ENCODE measurements at places on chromosomes 2 and 18. TPM values are rescaled to one million over a fixed set of nuclear protein-coding genes. Genes with fewer than 3 reads are reported as not detected.

Gene IKZF2
- 29.7 TPM for total RNA-seq

GRCh38 chr2:170298861-170299429, 121.0 kb downstream of the MYO3B start:
- H3K4me3 ChIP-seq, result no peak overlapping the region
- H3K4me1 ChIP-seq, result peaks cover 12% of the 10 kb centered on the region
- no peak for DNase-seq
- no peak overlapping the region for H3K27ac ChIP-seq
- H3K27me3 ChIP-seq, result peaks cover 17% of the 10 kb centered on the region

DNA sequence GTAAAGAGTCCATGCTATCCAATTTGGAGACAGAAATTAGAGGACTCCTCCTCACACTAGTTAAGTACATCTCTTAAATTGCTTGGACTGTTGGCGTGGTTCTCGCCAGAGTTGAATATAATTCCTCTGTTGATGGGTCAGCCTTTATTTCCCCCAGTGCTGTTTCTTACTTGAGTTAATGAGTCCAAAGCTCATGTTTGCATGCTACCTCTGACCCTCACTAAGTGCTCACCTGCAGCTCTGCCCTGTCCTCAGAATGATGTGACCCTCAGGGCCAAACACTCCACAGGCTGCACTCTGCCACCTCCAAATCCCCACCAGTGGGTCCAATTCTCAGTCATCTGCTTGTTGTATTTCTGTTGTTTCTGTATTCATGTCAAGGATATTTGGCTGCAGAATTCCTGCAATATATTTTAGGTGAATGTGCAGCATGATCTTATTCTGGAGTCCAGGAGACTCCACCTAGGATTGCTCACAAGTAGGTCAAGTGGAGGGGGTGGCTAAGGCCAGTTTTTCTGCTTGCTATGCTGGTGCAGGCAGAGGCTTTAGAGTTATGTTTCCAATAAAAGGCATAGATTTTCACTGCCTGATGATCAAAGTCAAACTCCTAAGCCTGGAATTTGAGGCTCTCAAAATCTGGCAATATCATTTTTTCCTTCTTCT, 37.8 kb downstream of the RDH14 start:
- H3K27me3 ChIP-seq, result peaks cover 4% of the 10 kb centered on the region
- H3K27ac ChIP-seq, result no peak overlapping the region
- H3K4me3 ChIP-seq, result no peak overlapping the region
- H3K36me3 ChIP-seq, result no peaks in the 10 kb centered on the region
- no peaks in the 10 kb centered on the region for H3K4me1 ChIP-seq

GRCh38 chr18:46099463-46099862, 1.4 kb upstream of the ATP5F1A start:
- no peak overlapping the region for H3K27ac ChIP-seq
- H3K4me1 ChIP-seq, result peaks cover 33% of the 10 kb centered on the region
- DNase-seq, result no peak
- H3K36me3 ChIP-seq, result peaks cover 18% of the 10 kb centered on the region

DNA sequence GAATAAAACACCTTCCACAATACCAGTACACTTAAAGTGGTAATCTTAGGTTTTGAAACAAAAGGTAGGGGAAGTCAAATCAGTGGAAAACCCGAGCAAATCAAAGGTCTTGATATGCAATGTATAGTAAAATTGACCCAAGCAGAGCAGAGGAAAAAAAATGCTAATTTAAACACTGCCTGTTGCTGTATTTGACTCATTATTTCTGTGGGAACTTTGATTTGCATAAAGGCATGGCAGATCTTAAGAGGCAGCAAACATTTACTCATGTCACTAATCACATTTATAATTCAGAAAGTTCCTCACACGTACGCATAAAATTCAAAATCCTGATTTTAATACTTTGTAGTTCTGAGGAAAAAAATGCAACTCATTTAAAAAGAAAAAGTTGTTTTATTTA, 64.4 kb downstream of the IKZF2 start:
- peaks cover 11% of the 10 kb centered on the region for H3K4me1 ChIP-seq
- DNase-seq, result no peak
- H3K27me3 ChIP-seq, result no peaks in the 10 kb centered on the region
- peaks cover 34% of the 10 kb centered on the region for H3K36me3 ChIP-seq
- no peak overlapping the region for H3K4me3 ChIP-seq

Gene UPP2
- not detected for total RNA-seq

Gene STK17B
- 453 TPM for total RNA-seq

- H3K4me3 ChIP-seq, result no peak overlapping the region
- H3K4me1 ChIP-seq, result peaks cover 40% of the 10 kb centered on the region
- no peak for DNase-seq
Observed at GRCh38 chr2:86003104-86003503, 102.6 kb downstream of the POLR1A start.

- peaks cover 22% of the 10 kb centered on the region for H3K4me1 ChIP-seq
- no peak for DNase-seq
- no peak overlapping the region for H3K27ac ChIP-seq
- H3K4me3 ChIP-seq, result no peak overlapping the region
- H3K36me3 ChIP-seq, result no peaks in the 10 kb centered on the region
- peaks cover 39% of the 10 kb centered on the region for H3K27me3 ChIP-seq
Observed at GRCh38 chr18:48979944-48980890, 29.5 kb upstream of the SMAD7 start.

GRCh38 chr2:62466503-62466854, 39.5 kb downstream of the TMEM17 start:
- H3K4me3 ChIP-seq, result no peak overlapping the region
- no peaks in the 10 kb centered on the region for H3K4me1 ChIP-seq
- H3K27ac ChIP-seq, result no peak overlapping the region
- peaks cover 3% of the 10 kb centered on the region for H3K27me3 ChIP-seq
- H3K36me3 ChIP-seq, result no peaks in the 10 kb centered on the region

DNA sequence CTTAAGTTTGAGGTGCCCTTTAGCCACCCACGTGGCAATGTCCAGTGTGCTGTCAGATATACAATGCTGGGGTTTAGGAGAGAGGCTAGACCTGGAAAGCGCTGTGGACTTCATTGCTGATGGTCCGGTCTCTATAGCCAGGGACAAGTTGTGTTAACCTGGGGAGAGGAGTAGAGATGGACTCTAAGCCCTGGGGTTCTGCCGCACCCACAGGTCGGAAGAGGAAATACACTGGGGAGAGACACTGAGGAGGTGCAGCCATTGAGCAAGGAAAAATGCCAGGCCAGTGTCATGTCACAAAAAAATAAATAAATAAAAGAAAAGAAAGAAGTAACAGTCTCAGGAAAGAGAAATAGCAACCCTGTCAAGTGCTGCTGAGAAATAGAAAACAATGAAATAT, 106.9 kb upstream of the CBLN2 start:
- DNase-seq, result no peak
- no peak overlapping the region for H3K4me3 ChIP-seq
- no peaks in the 10 kb centered on the region for H3K27me3 ChIP-seq
- H3K27ac ChIP-seq, result no peak overlapping the region
- no peaks in the 10 kb centered on the region for H3K4me1 ChIP-seq

- no peak for DNase-seq
- H3K27me3 ChIP-seq, result no peaks in the 10 kb centered on the region
- H3K27ac ChIP-seq, result no peak overlapping the region
- peaks cover 5% of the 10 kb centered on the region for H3K4me1 ChIP-seq
Observed at GRCh38 chr2:222572264-222572721, 83.6 kb downstream of the FARSB start.

DNA sequence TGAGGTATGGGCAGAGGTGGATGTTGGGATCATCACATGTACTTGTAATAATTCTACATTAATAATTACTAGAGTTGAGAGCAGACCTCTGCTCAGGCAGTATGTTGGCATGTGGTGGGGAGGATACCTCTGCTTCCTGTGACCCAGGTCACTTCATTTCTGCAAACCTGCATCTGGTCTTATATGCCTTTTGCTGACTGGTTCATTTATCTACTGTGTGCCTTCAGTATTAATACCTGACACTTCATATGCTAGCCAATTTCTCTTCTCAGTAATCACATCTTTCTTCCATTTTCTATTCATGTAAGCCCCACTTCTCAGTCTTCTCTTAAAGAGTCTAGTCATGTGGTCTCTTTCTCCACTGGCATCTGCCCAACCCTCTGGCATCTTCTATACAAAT, 41.1 kb upstream of the DLX2 start:
- no peak overlapping the region for H3K27ac ChIP-seq
- H3K27me3 ChIP-seq, result peaks cover 2% of the 10 kb centered on the region
- H3K4me1 ChIP-seq, result peaks cover 6% of the 10 kb centered on the region
- H3K4me3 ChIP-seq, result no peak overlapping the region

DNA sequence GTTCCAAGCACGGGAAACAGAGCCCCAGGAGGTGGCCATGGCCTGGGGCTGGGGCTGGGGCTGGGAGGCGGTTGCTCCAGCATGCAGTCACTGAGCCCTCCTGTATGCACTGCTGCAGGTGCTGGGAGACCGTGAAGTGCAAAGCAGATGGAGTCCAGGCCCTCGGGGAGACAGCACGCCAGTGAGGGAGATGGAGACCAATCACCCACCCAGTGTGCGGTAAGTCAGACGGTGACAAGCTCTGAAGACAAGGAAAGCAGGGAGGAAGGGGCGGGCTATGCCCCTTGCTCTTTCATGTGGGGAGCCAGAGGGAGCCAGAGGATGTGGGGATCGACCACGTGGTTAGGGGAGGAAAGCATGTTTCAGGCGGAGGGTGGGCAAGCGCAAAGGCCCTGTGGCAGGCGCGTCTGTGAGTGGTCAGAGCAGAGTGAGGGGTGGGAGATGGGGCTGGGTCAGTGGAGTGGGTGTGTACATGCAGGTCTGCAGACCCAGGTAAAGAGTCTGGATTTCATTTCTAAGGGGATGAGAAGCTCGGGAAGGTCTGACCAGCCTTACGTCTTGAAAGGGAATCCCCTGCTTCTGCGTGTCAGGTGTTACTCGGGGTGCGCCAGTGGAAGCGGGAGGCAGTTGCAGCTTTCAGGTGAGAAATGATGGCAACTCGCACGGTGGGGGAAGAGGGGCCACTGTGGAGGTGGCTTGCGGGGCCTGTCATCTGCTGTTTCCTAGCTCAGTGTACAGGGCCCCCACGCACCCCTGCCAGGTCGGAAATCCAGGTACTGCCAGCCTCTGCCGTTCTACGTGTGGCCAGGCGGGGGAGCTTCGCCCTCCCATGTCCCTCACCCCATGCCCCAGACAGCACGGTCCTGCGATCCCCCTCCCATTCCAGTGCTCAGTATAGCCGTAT, 19.4 kb downstream of the RRM2 start:
- peak overlapping the region; percentile 39 for H3K4me3 ChIP-seq
- peak; percentile 75 for DNase-seq
- peak overlapping the region; percentile 89 for H3K27ac ChIP-seq
- no peaks in the 10 kb centered on the region for H3K27me3 ChIP-seq

DNA sequence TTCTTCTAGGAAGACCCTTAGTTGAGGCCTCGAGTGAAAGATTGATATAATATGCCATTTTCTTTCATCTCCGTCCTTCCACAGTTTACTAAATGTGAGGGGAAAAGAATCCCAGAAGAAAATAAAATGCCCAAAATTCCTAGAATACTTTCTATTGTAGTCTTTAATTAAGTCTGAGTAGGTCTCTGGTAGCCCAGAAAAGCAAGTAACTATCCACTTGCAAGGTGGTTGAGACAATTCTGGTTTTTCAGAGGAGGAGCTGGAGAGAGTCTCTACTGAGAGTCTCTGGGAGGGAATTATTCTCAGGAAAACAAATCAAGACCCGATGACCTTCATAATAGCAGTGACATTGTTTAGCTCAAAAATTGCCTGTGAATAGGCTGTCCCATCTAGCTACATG, 63.9 kb upstream of the TTC39C start:
- peaks cover 4% of the 10 kb centered on the region for H3K4me1 ChIP-seq
- no peak for DNase-seq

Gene CERS6
- total RNA-seq, result 13.1 TPM

- H3K4me3 ChIP-seq, result no peak overlapping the region
- no peak overlapping the region for H3K27ac ChIP-seq
- DNase-seq, result no peak
- H3K27me3 ChIP-seq, result no peaks in the 10 kb centered on the region
- no peaks in the 10 kb centered on the region for H3K36me3 ChIP-seq
Observed at GRCh38 chr2:33457556-33458247, 18.7 kb upstream of the RASGRP3 start.

DNA sequence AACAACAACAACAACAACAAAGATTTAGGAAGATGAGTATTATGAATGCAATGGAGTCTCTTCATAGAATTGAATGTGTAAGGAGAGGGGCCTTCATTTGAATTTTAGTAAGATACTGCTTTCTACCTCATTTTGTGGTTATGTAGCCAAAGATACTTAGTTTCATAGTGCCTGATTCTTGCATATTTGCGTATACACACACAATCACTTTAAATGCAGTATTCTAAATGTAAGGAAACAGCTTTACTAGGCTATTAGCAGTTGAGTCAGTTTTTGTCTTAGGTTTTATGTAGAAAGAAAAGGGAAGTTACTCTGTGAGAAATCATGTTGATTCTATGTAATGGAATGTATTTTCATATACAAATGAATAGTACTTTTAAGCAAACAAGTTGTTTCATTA, 80.5 kb downstream of the HAUS1 start:
- H3K27me3 ChIP-seq, result no peaks in the 10 kb centered on the region
- H3K27ac ChIP-seq, result no peak overlapping the region
- H3K36me3 ChIP-seq, result peaks cover 19% of the 10 kb centered on the region
- peaks cover 51% of the 10 kb centered on the region for H3K4me1 ChIP-seq
- DNase-seq, result no peak

DNA sequence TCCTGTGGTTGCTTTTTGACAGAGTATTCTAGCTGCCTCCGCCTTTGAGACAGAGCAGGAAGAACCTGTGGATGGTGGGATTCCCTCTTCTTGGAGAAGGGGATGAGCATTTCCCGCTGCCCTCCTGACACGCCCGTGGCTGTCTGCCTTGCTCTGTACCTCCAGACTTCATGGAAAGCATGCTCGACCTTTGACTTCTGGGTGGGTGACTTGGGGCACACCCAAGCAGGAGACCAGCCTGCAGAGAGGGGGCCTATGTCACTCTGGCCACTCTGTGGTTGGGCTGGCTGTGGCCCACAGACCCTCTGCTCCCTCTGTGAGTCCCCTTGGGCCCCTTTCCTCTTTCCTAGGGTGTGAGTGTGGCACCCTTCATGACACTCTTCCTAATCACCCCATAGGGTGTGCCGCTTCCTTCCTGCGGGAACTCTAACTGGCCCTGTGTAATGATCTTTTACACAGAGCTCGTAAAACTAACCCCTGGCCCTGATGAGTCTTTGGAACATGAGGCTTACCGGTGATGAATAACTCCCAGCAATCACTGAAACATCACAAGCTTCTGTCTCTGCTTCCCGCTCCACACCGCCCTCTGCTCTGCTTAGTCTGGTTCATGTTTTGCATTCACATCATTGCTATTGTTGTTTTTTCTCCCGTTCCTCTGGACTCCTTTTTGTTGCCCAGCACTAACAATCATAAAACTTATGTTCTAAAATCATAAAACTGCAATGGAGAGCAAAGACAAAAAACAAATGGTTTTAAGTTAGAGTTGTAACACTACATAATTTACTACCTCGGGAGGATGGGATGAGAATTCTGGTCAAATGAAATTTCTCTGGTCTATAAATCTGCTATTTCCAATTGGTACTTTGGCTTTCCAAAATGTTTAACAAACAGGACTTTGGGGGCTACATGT, 101.1 kb downstream of the SH3YL1 start:
- DNase-seq, result no peak
- no peak overlapping the region for H3K27ac ChIP-seq
- no peaks in the 10 kb centered on the region for H3K4me1 ChIP-seq
- no peaks in the 10 kb centered on the region for H3K36me3 ChIP-seq

GRCh38 chr2:79849241-79849640, 336.4 kb downstream of the CTNNA2 start:
- no peaks in the 10 kb centered on the region for H3K36me3 ChIP-seq
- H3K27ac ChIP-seq, result no peak overlapping the region

Measured in activated CD8-positive, alpha-beta T cell treated with anti-CD3 and anti-CD28 coated beads, Interleukin-2, amount 10 ng/mL, durations not matched to agents 7 days and 5 days (primary cell).